ENCODE measurements at places on chromosomes 5 and 9. TPM values are rescaled to one million over a fixed set of nuclear protein-coding genes. Genes with fewer than 3 reads are reported as not detected.
A peak's percentile ranks its signal among the peaks of the same experiment; 100 is the strongest.

- no peak for DNase-seq
Observed at GRCh38 chr5:137921931-137922330, 32.7 kb downstream of the PKD2L2 start.

The CDK7 gene
- total RNA-seq, result 9.8 TPM

- no peak for DNase-seq
Observed at GRCh38 chr9:38263532-38263931, 129.0 kb upstream of the ALDH1B1 start.

The PCDHB5 gene
- total RNA-seq, result 15.5 TPM

GRCh38 chr5:2015124-2015848, 132.6 kb upstream of the IRX4 start:
- no peak for DNase-seq

DNA sequence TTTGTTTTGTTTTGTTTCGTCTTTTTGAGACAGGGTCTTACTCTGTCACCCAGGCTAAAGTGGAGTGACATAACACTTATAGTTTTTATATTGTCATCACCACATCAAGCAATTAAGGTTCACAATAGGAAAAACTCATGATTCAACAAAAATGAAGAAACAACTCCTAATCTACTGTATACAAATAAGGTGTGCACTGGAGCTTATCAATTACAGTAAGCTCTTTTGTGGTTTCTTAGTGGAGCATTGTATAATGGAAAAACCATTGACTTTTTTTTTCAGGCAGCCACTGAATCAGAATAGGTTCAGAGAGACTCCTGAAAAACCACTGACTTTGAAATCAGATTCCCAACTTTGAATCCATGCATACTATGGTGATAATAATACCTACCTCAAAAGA, 10.8 kb upstream of the PLIN2 start:
- DNase-seq, result no peak

- DNase-seq, result no peak
Observed at GRCh38 chr5:38555354-38556087, 925 bp downstream of the LIFR start.

DNA sequence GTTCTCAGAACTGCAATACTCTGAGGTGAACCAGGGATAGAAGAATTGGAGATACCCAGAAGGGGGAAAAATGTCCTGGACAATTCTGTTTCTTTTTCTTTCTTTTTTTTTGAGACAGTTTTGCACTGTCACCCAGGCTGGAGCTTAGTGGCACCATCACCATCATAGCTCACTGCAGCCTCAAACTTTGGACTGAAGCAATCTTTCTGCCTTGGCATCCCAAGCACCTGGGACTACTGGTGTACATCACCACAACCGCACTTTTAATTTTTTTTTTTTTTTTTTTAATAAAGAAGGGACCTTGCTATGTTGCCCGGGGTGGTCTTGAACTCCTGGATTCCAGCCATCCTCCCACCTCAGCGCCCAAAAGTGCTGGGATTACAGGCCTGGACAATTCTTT, 1.9 kb downstream of the EMB start:
- no peak for DNase-seq

The NEUROG1 gene
- not detected for total RNA-seq

DNA sequence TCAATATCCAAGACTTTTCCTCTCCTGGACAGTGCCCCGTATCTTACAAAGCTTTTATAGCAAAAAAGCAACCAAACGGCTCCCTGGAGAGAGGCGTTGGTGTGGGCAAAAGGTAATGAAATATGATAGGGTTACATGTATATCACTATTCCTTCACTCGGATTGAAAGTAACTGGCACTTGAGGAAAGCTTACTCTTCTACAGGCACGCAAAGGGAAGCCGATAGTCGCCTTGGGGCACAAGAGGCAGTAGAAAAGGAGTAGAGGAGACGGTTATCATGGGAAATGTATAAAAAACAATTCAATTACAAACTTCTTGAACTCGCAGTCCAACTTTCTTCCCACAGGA, 1.1 kb downstream of the DIAPH1 start:
- DNase-seq, result peak; percentile 12

DNA sequence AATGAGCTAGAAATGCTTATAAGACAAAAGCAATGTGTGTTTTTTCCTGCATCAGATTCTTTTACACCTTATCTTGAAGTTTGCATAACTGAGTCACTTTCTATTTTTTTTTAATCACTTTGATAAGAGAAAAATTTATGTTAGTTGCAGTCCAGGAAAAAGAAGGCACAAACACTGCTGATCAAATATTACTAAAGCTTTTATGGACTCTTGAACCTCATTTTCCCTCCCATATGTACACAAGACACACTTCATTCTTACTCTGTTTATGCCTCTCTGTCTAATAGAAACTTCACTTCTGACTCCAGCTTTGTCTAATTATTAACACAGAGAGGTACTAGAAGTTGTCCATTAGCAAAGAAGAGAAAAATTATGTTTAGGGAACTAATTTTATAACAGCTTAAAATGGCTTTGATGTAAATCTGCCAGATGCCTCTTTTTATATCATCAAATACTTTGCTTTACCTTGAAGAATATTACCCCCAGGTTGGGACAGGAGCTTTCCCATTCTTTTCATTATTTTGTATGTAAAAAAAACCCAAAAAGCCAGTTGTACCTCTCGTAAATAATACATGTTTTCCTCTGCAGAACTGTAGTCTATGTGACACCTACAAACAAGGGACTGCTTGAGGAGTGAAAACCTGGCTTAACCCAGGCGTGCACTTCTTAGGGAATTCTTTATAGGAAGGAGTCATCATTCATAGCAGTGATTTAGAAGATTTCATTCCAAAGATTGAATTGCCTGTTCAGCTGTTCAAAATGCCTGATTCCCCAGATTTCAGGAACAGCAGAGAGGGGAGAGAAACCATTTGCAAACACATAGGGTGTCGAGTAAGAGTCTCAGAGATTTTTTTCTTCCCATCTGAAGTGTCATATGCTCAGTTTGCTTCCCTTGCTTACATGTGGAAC, 72.6 kb downstream of the DAPK1 start:
- no peak for DNase-seq

GRCh38 chr5:34547300-34548085, 108.6 kb upstream of the RAI14 start:
- DNase-seq, result no peak

GRCh38 chr5:141821430-141821925, 56.7 kb downstream of the PCDH1 start:
- no peak for DNase-seq

DNA sequence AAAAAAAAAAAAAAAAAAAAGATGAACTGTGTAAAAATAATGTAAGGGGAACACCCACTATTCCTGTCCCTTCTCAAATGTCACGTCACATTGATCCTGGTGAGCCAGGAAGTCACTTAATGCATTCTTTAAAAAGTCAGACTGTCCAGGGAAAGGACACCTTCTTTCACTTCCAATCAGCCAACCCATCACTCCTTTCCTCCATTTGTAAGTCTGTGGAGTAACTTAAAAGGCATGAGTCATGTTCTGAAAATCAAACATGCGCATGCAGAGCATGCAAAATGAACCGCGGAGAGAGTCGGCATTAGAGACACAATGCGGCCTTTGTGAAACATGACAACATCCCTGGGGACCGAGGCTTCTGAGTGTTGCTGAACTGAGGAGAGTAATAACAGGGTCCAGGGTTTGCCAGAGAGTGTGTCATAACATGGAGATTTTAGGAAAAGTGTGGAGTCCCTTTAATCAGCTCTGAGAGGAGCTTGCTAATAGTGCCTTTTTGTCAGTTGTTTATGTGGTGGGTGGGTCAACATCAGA, 77.6 kb upstream of the SEMA6A start:
- peak; percentile 76 for DNase-seq

GRCh38 chr5:12959713-12960112, 984.8 kb downstream of the DNAH5 start:
- no peak for DNase-seq

DNA sequence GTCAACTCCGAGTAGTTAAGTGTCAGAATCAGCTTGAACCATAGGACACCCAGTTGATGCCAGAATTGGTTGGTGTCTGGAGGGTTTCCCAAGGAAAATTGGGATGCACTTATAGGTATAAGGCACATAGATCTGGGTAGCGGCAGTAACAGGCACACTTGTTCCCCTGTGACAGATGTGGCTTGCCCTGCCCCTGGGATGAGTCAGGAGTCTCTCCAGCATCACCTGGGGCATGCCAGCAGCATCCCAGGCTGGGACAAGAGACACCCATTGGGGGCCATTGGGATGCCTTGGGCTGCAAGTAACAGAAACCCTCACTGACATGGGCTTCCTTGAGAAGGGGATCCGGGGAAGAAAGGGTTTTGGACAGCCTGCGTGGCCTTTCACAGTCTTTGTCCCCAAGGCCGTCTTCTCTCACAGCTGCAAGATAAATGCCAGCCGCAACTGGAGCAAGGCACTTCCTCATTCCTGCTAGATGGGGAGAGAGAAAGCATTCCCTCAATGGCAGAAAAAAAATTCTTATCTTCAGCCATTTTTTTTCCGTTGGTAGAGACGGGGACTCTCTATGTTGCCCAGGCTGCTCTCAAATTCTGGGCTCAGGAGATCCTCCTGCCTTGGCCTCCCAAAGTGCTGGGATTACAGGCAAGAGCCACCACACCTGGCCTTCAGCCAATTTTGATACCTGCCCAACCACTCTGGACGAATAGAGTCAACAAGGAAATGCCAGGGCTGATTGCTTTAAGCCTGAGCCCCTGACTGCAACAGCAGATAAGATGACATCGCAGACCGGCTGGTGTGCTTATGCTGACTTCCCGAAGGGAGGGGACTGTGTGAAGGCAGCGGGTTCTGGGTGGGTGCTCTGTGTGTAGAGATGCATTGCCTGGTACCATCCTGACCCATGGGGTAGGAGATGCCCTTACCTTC, 13.3 kb upstream of the RNF130 start:
- DNase-seq, result no peak

- no peak for DNase-seq
Observed at GRCh38 chr5:107555425-107556090, 115.2 kb downstream of the EFNA5 start.

GRCh38 chr9:78026416-78026815, 5.2 kb downstream of the GNAQ start:
- no peak for DNase-seq

The FOXD4L5 gene
- not detected for total RNA-seq

The GRAMD2B gene
- 40.2 TPM for total RNA-seq

The ARAP3 gene
- total RNA-seq, result 11.8 TPM

GRCh38 chr5:141413540-141414069, 818 bp downstream of the PCDHGA10 start:
- no peak for DNase-seq

The ARL14EPL gene
- total RNA-seq, result not detected

- no peak for DNase-seq
Observed at GRCh38 chr5:112689155-112689909, 48.4 kb upstream of the APC start.

DNA sequence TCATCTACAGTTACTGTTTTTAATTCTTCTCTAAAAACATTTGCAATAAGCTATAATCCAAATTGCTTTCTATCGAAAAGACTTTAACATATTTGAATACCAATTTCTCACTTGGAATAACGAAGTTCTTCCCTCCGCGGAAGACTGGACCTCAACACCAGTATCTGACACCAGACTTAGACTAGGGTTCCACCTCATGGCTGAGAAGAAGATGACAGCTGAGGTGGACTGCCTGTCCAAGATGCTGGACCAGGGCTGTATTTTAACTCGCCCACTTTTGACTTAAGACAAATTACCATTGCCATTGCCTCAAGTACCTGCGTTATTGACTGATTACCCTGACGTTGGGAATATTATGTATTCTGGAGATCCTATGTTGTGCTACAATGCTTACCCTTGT, 34.1 kb downstream of the ZMAT2 start:
- DNase-seq, result peak; percentile 8

- no peak for DNase-seq
Observed at GRCh38 chr5:129631961-129632360, 115.9 kb upstream of the MINAR2 start.

The DDX4 gene
- not detected for total RNA-seq

The IL5 gene
- total RNA-seq, result not detected

- DNase-seq, result no peak
Observed at GRCh38 chr9:112601636-112602035, 115.0 kb downstream of the KIAA1958 start.

The PCDHB12 gene
- 11.8 TPM for total RNA-seq

The FOXE1 gene
- total RNA-seq, result not detected

The NTNG2 gene
- 0.87 TPM for total RNA-seq

The TLR4 gene
- total RNA-seq, result 14.0 TPM

DNA sequence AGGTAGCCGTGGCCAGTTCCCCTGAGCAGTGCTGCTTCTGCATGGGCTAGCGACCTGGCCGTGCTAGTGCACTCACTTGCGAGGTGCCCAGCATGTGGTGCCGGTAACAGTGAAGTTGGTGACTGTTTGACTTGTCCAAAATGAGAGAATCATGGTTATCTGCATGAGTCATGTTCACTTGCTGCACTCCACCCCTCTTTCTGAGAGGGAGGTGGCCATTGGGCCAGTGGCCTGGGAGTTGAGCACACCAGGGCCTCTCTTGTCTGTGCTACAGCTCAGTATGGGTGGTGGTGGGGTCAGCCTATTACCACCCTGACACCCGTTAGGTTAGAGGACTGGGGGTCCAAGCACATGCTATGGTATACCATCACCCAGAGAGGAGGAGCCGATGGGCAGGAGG, 55.4 kb upstream of the GARNL3 start:
- DNase-seq, result no peak

GRCh38 chr9:125752070-125752628, 5.0 kb downstream of the PBX3 start:
- DNase-seq, result no peak

GRCh38 chr9:123599781-123600180, 243.8 kb downstream of the CRB2 start:
- no peak for DNase-seq

The MEGF10 gene
- 0.30 TPM for total RNA-seq

The PCDHGB3 gene
- 7.8 TPM for total RNA-seq

GRCh38 chr5:172187118-172188032, 649 bp downstream of the STK10 start:
- DNase-seq, result no peak

DNA sequence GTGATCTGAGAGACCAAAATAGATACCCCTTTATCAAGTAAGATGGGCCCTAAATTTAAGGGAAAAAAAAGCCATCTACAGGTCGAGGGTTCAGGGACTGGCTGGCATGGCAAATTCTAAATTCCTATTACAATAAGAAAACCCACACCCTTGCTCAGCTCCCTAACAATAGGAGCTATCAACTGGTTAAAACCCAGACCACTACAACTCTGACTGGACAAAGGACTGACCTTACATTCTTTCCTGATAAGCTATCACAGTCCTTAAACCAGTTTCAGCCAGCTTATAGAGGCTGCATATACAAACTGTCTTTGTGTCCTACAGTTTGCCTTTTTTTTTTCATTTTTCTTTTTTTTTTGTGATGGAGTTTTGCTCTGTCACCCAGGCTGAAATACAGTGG, 803.6 kb downstream of the NR2F1-AS1 start:
- no peak for DNase-seq

GRCh38 chr5:175032741-175033151, 308.4 kb downstream of the MSX2 start:
- no peak for DNase-seq
